Tongue (tissue), 3 donors: ENCODE measurements at places on chromosomes 5 and 9.

- DNase-seq, result no peak
Observed at GRCh38 chr5:142219146-142219545, 105.7 kb downstream of the SPRY4 start.

- DNase-seq, result no peak
Observed at GRCh38 chr5:55609413-55609812, 74.6 kb upstream of the PLPP1 start.

- no peak for DNase-seq
Observed at GRCh38 chr5:142872795-142873194, 102.6 kb downstream of the ARHGAP26 start.

DNA sequence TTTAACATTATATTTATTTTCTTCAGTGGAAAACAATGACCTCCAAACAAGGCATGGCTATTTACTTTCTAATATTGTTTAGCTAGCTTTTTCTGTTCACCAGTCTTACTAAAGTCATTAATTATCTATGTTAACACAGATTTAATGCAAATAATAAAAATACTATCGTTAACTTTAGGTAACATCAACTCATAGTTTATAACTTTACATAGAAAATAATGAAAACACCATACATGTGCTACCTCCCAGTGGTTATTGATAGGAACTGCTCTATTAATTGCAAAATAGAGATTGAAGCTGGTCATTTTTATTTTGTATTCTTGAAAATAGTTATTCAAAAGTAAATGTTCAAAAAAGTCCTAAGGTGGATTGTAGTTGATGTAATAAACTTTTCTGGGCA is 78.3 kb upstream of the HCN1 start:
- no peak for DNase-seq

DNA sequence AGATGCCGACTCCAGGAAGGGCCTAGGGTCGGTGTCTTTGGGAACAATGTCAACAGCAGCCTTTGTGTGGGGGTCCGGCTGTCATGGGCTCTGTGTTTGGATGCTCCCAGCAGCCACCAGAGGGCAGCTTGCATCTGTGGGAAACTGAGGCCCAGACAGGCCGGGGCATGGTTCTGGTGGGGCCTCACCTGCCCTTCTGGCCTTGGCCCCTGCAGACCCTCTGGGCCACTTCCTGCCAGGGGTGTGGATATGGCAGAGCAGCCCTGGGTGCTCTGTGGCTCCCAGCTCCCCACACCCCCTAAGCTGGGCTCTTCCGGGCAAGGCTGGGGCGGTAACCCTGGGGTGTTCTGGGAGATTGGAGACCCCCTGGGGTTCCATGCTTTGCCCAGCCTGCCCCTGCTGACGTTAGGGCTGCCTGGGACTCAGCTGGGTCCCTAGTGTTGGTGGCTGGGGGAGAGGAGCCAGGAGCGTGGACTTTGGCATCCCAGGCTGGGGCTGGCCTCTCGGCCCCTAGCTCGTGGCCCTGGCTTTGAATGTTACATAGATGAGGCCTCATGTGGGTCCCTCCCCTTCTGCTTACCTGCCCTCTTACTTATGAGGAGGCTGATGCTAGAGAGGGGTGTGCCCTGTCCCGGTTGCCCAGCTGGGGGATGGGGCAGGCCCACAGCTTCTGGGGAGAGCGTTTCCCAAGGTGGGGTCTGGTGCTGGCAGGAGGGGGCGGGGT is 38.3 kb downstream of the RXRA start:
- DNase-seq, result no peak

DNA sequence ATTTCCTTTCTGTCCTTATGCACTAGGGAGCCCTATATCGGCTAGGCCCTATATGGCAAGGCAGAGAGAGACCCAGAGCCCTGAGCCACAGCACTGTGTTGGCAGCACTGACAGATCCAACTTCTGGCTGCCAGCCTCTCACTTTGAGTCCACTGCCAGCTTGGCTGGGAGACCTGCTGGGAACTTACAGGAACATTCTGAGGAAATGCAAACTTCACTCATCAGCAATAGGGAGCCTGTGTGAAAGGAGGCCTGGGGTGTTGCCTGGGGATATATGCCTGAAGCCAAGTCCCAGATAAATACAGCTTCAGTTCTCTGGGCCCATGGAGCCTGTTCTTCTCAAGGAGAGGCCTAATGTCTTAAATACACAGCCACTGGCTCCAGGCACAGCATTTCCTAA is 78.0 kb downstream of the ADRB2 start:
- peak; percentile 55 for DNase-seq

- DNase-seq, result no peak
Observed at GRCh38 chr5:141845371-141845851, 32.8 kb downstream of the PCDH1 start.

- DNase-seq, result no peak
Observed at GRCh38 chr9:75993434-75993833, 103.0 kb downstream of the PCSK5 start.

- no peak for DNase-seq
Observed at GRCh38 chr5:179311581-179311980, 33.7 kb downstream of the ADAMTS2 start.

DNA sequence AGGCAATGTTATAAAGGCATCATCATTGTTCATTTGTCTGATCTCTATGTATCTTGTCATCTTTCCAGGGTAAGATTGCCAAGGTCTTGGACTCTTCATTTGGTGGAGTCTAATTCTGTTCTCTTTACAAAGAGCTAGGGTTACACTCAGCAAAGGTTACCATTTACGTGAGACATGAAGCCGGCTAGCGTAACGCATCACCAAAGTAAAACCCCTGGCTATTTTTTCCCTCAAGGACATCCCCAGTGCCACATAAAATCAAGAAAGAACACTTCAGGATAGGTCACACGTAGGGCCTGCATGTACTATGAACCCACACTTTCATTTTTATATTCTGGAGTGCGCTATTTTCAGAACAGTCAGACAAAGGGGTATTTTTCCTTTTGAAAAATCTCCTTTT is 20.0 kb upstream of the MYOT start:
- no peak for DNase-seq

DNA sequence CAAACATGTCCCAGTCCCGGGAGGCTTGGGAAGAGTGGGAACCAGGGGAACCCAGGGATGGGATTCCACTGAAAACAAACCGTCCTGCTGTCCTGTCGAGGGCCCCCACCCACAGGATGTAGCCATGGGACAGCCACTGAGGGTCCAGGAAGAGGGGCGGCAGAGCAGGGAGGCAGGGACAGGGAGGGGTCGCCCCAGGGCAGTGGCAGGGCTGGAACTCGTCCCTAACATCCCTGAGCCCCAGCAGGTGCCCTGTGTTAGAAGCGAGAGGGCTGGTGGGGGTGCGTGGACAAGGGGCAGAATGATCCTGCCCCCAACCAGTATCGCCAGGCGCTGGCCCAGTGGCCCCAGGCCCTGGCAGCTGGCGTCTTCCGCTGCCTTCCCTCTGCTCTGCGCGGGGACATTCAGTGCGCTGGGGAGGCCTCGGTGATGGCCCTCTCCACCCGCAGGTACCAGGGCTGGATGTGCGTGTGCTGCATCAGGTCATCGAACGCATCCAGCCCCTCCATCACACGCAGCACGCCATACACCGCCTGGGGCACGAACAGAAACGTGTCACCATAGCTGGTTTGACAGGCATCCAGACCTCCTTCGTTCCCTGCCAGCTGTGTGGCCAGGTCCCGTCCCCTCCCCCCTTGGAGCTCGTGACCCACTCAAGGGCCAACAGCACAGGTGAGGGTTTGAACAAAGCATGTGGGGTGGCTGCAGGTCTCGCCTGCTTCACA is 6.6 kb downstream of the PTGES2 start:
- DNase-seq, result no peak

DNA sequence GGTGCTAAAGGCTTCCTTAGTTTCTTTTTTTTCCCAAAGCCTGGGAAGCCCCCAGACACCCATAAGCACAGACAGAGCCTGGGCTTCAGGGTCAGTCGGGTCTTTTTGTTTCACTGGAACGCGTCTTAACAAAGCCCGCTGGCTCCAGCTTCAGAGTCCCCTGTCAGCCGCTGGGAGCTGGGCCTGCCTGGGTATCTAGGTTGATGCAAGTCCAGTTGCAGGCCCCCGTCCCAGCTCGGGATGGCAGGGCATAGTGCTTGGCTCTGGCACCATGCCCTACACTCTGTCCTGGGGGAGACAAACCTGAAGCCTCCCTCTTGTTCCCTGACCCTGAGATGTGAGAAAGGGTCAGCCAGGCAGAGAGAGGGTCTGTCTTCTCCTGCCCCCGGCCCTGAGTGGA is 14.5 kb downstream of the OLFM1 start:
- DNase-seq, result no peak

DNA sequence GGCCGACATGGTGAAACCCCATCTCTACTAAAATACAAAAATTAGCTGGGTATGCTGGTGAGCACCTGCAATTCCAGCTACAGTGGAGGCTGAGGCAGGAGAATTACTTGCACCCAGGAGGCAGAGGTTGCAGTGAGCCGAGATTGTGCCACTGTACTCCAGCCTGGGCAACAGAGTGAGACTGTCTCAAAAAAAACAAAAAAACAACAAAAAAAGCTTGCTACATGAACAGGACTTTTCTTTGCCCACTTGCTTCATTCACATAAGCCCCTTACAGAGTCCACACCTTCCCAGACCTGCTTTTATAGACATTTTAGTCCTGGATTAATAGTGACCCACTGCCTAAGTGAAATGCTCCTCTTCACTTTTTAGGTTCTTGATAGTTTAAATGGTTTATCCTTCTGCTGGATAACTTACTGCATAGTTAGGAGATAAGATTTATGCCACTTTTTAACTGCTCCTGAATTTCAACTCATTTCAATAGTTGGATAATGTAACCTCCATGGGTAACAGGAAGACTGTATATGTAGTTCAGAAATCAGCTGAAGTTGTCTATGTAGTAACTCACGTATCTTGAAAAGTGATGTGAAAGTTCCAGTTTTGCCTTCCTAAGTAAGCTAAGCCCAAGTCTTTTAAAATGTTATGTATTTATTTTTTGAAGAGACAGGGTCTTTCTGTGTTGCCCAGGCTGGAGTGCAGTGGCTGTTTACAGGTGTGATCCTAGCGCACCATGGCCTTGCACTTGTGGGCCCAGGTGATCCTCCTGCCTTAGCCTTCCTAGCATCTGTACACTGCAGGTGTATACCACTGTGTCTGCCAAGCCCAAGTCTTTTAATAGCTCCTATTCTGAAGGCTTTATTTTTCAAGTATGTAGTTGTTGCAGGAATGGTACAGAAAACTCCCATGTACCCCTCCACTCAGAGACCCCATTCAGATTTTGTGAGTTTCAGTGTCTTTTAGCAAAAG is 19.7 kb downstream of the SUB1 start:
- no peak for DNase-seq

- DNase-seq, result no peak
Observed at GRCh38 chr5:14004598-14005394, 60.3 kb upstream of the DNAH5 start.

DNA sequence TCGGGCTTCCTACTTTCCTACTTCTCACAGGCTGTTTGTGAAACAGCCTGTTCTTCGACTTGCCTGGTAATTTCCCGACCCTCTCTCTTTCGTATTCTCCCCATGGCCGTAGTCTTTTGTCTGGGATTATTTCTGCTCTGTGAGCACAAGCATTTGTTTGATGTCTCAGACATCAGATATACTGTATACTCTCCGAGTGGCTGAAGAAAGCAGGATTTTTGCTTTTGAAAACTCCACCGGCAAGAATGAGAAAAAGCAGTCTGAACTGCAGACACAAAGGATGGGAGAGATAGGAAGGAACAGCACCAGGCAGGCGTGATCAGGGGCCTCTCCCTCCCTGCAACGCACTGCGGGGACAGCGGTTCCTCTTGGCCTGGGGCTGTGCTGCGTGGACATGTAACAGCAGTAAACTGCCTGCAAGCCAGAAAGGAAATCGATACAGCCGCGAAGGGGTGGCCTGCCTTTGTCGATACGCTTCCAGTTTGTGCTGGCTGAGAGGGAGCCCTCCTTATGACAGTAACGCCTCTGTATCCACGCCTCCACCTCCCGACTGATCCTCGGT is 313.9 kb upstream of the TLE4 start:
- peak; percentile 8 for DNase-seq

GRCh38 chr5:172979778-172980177 is 3.8 kb upstream of the ATP6V0E1 start:
- no peak for DNase-seq

GRCh38 chr5:7663808-7664207 is 187.1 kb downstream of the CFAP90 start:
- no peak for DNase-seq

DNA sequence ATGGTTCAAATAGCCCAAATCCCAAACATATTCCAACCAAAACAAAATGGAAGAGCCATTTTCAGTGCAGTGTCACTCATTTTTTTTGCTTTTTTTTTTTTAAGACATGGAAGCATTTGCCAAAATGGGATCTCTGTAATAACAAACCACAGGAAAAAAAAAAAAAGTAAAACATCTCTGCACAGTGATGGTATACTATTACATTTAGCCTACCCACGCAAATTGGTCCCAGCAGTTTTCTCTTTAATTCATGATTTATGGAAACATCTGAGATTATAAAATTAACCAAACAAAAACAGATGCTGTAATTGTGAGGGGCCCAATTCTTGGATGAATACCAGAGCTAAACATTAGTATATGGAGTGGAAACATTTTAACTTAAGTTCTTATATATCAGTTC is 566.6 kb downstream of the ZNF608 start:
- peak; percentile 32 for DNase-seq

GRCh38 chr5:74251141-74252035 is 389.1 kb downstream of the ENC1 start:
- peak; percentile 77 for DNase-seq

- no peak for DNase-seq
Observed at GRCh38 chr9:109863961-109864360, 84.0 kb downstream of the PALM2AKAP2 start.

DNA sequence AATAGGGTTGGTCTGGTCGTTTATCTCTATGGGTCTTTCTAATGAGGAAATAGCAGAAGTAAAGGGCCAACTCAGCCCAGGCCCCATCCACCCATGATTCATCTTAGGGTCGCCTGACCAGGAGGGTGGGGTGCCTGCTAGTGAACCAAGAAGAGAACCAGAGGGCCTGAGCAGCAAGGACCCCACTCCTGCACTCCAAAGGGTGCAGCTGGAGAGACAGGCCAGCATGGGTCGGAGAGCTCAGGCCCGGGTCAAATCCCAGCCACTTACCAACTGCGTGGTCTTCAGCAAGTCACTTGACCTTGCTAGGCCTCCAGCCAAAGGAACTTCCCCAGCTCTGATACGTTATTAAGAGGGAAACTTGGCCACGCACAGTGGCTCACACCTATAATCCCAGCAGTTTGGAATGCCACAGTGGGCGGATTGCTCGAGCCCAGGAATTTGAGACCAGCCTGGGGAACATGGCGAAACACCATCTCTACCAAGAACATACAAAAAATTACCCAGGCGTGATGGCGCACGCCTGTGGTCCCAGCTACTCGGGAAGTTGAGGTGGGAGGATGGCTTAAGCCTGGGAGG is 4.3 kb downstream of the BBLN start:
- no peak for DNase-seq
